Natural killer cell treated with Interleukin-12 subunit alpha and Interleukin-12 subunit beta and Interleukin-15 and Interleukin-18, amount 100 ng/mL, for 72 hours (primary cell): ENCODE measurements at places on chromosomes 6 and 20. TPM values are rescaled to one million over a fixed set of nuclear protein-coding genes. Genes with fewer than 3 reads are reported as not detected.

Gene KHDRBS2
- 0.36 TPM for total RNA-seq

Gene RUNX2
- total RNA-seq = 6.7 TPM

GRCh38 chr20:56382696-56383095, 9.3 kb downstream of the AURKA start:
- no peak for DNase-seq
- H3K36me3 ChIP-seq = peaks cover 34% of the 10 kb centered on the region
- H3K4me1 ChIP-seq = no peaks in the 10 kb centered on the region
- H3K27ac ChIP-seq = no peak overlapping the region
- H3K27me3 ChIP-seq = no peaks in the 10 kb centered on the region

- H3K27me3 ChIP-seq = no peaks in the 10 kb centered on the region
- H3K36me3 ChIP-seq = no peaks in the 10 kb centered on the region
- H3K4me3 ChIP-seq = no peak overlapping the region
- no peak overlapping the region for H3K27ac ChIP-seq
Observed at GRCh38 chr6:94636780-94637385, 940.5 kb upstream of the MANEA start.

- peaks cover 26% of the 10 kb centered on the region for H3K36me3 ChIP-seq
- H3K4me1 ChIP-seq = peaks cover 20% of the 10 kb centered on the region
Observed at GRCh38 chr6:57135885-57136284, 36.2 kb upstream of the BAG2 start.
